ENCODE measurements at places on chromosomes 16 and 17.

- DNase-seq, result no peak
Observed at GRCh38 chr17:31379597-31380205, 11.8 kb upstream of the RAB11FIP4 start.

DNA sequence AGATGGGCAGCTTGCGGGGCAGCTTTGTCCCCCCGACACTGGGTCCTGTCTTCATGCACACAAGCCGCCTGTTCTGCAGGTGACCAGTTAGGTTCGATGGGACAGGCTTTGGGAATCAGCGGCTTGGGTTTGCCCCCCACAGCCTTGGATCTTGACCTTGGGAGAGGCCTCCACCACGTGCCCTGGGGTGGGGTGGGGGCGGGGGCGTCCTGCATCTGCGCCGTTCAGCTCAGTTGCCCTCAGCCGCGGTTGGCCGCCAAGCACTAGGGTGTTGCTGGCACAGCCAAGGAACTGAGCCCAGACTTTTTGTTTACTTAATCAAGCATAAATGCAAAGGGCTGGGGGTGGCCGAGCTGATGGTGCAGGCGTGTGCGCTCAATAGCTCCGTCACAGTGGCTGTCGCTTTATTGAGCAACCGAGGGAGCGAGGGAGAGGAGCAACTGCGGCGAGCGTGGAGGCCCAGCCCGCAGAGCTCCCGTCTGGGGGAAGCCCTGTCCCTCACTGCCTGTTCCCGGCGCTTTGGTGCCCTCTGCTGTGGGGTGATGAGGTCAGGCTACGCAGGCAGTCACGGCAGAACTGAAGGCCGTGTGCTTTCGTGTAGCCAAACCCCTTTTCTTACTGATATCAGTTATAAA is 33.9 kb downstream of the JPH3 start:
- DNase-seq, result peak; percentile 89

GRCh38 chr16:57815987-57816745 is 13.9 kb upstream of the KIFC3 start:
- peak; percentile 61 for DNase-seq

DNA sequence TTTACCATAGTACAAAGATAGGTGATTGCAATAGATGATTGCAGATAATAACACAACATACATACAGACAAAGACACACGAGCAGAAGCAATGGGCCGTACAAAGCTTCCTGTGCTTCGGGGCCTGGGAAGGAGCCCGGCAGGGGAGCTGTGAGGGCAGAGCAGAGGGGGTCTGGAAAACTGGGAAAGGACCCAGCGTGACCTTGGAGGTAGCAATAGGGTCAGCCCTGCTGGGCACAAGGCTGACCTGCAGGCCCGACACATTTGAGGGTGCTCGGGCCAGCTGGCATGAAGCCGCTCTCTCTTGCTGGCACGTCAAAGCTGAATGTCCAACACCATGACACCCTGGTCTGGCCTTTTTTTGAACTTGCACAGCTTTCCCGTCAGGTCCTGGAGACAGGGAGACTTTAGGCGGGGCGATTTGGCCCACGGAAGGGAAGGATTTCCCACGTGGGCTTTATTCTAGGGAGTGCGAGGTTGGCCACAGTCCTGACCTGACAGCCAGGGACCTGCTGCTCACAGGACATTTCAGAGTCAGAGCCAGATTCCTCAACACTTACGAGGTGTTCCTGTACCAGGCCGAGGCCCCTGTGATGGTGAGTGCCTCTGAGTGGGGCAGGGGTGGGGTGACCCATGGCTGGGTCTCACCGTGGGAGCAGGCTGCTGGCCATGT is 83.2 kb downstream of the NTN1 start:
- no peak for DNase-seq

DNA sequence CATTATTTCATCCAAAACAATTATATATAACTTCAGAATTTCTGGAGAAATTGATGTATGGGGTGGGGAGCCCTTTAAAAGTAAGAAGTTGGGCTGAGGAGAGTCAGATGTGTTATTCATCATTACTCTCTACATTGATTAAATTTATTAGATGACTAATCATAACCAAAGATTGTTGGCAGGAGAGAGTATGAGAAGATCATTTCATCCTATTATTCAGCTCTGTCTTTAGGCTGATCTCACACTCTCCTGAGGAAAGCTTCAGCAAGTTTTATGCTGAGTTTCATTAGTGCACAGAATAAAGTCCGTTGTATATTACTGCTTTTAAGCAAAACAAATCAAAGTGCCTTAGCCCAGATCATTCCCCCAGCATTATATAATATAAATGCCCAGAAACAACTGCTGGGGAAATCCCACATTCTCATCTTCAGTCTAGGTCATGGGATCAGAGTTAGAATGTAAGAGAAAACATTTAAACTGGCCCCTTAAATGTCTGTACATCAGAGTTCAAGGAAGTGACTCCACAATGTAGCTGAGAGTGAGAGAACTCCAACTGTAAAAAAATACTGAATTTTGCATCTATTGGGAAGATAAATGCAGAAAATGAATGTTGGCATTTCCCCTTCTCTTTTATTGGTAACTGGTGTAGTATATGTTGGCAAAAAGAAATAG is 130.1 kb upstream of the HLF start:
- DNase-seq, result no peak

GRCh38 chr17:57823469-57824401 is 26.1 kb downstream of the MRPS23 start:
- DNase-seq, result no peak

DNA sequence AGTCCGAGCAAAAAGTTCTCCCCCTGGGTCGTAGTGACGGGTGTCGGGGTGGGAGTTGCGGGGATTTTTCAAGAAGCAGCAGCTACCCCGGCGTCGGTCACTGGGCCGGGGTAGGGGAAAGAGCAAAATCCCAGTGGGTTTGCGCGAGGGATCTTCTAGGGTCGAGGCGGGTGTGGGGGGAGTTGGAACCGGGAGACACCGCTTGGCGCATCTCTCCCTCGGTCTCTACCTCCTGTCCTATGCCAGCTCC is 2.3 kb upstream of the UBTF start:
- DNase-seq, result no peak

DNA sequence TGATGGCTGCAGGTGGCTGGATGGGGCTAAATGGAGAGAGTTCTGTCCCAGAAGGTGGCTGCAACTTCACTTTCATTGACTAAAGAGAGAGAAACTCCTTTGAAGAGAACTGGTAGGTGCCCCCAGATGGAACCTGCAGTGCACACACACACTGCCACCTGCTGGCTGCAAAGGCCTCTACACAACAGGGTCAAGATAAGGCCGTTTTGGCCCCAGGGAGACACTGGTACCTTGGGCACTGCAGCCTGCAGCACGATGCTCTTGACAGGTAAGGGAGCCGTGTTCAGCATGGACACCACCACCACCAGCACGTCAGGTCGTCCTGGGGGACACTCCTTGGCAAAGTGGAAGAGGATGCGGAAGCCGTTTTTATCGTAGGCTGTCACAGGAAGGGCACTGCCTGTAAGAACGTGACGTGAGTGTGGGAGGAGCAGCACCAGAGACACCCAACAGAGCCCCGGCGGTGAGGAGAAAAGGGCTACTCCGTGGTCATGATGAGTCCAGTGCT is 22.7 kb downstream of the GGA3 start:
- peak; percentile 76 for DNase-seq

DNA sequence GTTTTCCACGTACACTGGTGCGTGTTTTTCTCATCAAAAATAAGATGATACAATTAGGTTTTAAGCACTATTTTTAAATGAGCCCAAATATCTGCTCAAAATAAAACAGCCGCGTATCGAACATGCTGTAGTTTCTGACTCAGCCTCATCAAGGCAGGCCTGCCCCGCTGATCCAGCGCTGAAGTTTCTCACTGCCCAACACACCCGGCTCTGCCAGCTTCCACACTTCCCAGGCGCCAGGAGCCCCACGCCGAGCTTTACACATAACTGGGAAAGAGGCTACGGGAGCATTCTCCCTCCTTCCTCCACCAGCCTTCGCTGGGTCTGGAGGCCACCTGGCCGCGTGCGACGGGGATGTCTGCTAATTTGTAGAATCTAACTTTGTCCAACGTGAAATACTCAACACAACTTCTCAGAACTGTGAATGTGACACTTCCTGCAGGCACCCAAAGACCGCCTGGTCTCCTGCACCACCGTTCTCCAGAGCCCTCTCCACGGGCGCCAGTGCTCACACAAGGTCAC is 42.1 kb downstream of the MAP1LC3B start:
- no peak for DNase-seq

GRCh38 chr17:30970831-30971567 is at the start of gene RNF135:
TSS of gene RNF135 (plus strand) at chr17:30971039. CDS start at chr17:30971074, 35 bp downstream.
- DNase-seq, result peak; percentile 79

DNA sequence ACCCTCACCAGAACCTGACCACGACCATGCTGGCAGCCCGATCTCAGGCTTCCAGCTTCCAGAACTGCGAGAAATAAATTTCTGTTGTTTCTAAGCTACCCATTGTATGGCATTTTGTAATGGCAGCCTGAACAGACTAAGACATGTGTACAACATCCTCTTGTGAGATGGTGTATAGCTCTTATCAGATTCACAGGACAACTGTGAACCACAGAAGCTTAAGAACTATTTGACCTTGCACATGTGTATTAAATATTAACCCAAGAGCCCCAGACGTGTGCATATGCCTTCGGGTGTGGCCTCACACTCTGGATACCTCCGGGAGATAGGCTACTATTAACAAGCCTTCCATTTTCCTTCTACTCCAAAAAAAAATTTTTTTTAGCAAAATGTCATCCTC is 248.9 kb downstream of the SLC39A11 start:
- no peak for DNase-seq

- DNase-seq, result peak; percentile 80
Observed at GRCh38 chr17:10616502-10617119, 40.5 kb downstream of the MYH3 start.

DNA sequence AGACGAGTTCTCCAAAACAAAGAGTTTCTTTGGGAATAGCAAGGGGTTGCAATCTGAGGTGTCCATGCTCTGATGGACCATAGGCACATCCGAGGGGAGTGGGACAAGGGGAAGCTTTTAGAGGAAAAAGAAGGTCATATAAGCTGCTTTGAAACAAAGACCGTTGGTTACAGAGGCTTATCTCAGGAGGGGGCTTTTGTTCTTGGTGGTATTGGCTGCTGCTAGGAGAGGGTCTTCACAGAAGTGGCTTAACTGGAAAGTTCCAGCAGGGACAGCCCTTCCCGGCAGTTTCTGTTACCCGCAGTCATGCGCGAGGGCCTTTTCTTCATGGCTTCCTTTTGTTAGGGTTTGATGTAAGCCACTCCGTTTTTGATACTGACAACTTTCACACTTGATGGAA is 76.0 kb downstream of the RAP1GAP2 start:
- no peak for DNase-seq

GRCh38 chr17:61833536-61834193 is 29.7 kb downstream of the BRIP1 start:
- DNase-seq, result no peak

DNA sequence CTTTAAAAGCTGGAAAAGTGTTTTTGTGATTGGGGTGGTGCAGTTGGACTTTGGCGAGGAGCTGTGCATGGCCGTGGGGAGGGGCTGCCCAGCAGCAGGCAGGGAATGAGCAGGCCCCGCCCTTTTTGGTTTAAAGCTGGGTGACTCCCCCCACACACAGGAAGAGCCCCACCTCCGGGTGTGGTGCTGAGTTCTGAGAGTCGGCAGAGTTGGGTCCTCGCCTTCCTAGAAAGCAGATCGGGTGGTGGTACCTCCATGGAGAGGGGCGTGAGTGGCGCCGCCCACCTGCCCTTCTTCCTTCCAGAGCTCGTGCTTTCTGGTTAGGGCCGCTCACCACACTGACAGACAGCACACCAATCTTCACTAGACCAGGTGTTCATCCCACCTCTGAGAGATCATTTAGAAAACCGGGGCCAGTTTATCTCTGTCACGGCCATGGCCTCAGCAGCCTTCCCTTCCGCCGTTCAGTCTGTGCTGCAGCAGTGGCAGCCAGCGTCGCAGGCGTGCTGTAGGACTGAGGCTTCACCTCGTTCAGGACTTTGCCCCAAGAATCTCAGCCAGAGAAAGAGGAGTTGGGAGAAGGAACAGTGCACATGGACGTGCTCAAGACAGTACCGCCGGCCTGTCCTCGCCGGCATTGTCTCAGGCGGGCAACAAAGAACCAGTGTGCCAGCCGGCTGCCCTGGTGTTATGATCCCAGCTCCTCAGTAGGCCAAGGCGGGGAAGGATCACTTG is 144.0 kb upstream of the CHMP6 start:
- peak; percentile 83 for DNase-seq

DNA sequence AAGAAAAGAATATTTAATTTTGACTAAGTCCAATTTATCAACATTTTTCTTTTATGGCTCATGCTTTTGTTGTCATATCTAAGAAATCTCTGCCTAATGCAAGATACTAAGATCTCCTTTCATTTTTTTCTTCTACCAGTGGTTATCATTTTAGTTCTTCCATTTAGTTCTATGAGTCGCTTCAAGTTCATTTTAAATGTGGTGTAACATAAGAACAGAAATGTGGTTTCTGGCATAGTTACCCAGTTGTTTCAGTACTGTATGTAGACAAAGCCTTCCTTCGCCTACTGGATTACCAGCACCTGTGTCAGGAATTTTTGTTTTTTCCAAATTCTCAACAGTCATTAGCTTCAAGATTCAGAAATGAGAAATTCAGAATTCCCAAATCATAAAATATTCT is 175.7 kb downstream of the PARN start:
- no peak for DNase-seq

DNA sequence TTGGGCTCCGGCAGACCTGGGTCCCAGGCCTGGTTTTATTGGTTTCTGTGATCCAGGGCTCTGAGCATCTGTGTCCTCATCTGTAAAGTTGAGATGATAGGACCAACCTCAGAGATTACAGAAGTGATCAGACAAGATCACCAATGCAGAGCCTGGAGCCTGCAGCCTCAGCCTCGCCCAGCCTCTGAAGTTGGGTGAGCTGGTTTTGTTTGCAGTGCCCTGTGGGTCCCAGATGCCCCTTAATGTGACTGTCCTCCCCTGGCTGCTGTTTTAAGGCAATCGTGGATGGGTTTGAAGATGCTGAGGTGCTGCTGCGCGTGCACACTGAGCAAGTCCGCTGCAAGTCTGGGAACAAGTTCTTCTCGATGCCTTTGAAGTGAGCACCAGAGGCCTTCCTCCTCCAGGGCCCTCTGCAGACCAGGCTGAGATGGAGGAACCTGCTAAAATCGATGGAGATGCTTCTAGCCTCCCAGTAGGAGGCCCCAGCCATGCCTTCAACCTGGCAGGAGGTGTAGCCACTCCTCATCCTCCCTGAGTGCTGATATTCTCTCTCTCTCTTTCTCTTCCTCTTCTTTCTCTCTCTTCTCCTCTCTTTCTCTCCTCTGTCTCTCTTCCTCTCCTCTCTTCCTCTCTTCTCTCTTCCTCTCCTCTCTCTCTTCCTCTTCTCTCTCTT is 5.6 kb upstream of the MMP15 start:
- DNase-seq, result no peak

GRCh38 chr17:36824678-36825101 is 112.6 kb upstream of the LHX1 start:
- no peak for DNase-seq

- no peak for DNase-seq
Observed at GRCh38 chr16:2095315-2095853, 40.3 kb downstream of the PKD1 start.

All from activated CD4-positive, alpha-beta T cell treated with anti-CD3 and anti-CD28 coated beads, Interleukin-10, Interleukin-2, amounts not matched to agents 100 ng/mL and 50 ng/mL, durations not matched to agents 16 hours and 8 hours (primary cell).